IPS DF 6.9 (cell line): ENCODE measurements at places on chromosomes 16 and 17.

- DNase-seq, result no peak
Observed at GRCh38 chr17:3905017-3905520, 11.2 kb downstream of the P2RX1 start.

- no peak for DNase-seq
Observed at GRCh38 chr17:77438241-77439188, 297.7 kb downstream of the SEC14L1 start.

GRCh38 chr17:77892469-77893143 lies 65.9 kb upstream of the TNRC6C start:
- no peak for DNase-seq

- no peak for DNase-seq
Observed at GRCh38 chr17:73020110-73020509, 72.4 kb downstream of the SLC39A11 start.

DNA sequence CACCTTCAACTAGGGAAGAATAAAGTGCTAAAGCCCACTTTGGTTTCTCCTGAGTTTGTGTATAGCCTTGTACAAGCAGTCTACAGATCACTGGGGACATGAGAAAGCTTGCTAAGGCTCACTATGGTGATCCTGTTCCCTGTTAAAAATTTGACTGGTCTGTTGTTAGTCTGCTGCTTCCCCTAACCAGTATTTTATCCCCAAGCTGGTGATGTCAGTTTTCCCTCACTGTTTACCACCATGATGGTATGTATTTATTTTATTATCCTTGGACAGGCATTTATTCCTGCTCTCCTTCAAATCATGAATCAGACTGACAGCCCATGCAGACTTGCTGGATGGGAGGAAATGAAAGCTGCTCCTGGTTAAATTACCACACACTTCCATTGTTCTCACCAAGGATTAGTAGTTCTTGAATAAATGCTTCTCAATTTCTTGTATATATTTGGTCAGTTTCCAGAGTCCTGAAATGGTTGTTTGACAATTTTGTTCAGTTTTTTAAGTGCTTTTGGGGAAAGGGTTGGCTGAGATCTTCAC lies 99.6 kb downstream of the CA4 start:
- DNase-seq, result no peak

GRCh38 chr16:15605839-15606517 lies 37.0 kb downstream of the MARF1 start:
- no peak for DNase-seq

GRCh38 chr16:78195797-78196196 lies 96.3 kb downstream of the WWOX start:
- no peak for DNase-seq

DNA sequence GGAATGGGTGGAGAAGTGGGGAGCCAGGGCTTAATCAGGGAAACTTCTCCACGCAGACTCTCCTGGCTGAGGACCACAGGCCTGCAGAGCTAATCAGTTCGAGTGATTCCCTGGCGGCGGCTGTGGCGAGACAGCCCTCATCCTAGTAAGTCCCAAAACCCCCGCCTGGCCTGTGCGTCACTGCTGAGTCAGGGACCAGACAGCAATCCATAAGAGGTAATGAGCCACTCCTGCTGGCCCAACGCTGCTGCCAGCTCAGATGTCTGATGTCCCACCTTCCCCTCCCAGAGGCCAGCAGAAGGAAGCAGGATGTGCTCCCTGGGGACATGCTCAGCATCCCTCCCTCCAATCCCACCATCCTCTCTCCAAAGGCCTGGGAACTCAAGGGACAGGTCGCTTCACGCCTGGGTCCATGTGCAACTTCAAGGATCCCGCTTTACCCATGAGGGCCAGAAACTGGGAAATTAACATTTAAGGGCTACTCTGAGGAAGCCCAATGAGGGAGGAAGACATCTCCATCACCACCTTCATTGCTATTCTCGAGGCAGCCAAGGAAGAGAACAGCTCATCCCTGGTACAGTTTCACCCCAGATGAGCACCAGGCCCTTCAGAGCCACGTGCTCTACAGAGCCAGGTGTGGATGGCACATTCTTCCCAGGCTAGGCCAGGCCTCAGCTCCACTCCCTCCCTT lies 7.9 kb downstream of the ACLY start:
- no peak for DNase-seq

DNA sequence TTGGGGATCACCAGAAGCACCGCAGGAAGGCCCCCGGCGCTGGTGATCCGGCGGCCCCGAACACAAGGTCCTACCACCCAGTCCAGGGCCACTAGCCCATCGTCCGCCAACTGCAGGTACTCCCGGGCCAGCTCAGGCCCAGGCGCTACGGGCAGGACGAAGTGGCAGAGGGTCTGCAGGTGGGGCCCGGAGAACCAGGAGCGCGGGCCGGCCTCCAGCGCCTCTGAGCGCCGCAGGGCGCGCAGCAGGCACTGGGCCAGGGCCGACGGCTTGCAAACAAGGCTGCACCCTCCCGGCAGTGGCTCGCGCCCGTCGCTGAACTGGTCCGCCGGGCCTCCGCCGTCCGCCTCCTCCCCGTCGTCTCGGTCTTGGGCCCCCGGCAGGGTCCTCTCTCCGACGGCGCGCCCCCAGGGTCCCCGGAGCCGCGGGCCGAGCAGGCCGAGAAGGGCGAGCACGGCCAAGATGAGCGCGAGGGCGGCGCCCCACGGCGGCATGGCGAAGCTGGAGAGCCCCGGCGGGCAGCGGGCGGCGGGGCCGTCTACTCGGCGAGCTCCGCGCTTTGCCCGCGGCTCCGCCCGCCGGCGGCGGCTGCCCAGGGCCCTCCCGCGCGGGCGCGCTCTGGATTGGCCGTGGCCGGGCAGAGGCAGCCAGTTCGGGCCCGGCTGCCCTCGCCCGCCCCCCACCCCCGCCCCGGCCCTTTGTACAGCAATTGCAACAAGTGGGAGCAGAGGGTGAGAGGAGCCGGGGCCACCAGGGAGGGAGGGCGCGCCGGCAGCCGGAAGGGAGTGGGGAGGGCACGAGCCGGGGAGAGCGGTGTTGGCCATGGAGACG lies at the start of gene ABHD15:
Gene ABHD15 (minus strand): TSS at position 565 of the 831 bp plus-strand sequence. CDS start 71 bp downstream, at position 494.
- DNase-seq, result no peak

- no peak for DNase-seq
Observed at GRCh38 chr16:12422233-12422632, 381.5 kb downstream of the CPPED1 start.

DNA sequence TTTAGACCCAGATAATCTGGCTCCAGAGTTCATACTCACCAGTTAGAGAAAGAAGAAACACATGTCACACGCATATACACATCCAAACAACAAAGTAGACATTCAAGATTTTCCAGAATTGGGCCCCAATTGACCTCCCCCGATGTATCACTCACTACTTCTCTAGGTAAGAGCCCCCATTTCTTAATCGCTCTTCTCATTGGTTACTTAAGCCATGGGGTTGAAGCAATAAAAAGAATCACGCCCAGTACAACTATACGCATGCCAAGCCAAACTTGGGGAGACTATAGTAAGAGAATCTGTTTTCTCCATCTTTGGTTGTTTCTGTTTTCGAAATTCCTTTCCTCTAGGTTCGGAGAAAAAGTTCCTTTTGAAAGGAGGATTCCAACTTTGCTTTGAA lies 565 bp downstream of the DDX52 start:
- DNase-seq, result no peak

DNA sequence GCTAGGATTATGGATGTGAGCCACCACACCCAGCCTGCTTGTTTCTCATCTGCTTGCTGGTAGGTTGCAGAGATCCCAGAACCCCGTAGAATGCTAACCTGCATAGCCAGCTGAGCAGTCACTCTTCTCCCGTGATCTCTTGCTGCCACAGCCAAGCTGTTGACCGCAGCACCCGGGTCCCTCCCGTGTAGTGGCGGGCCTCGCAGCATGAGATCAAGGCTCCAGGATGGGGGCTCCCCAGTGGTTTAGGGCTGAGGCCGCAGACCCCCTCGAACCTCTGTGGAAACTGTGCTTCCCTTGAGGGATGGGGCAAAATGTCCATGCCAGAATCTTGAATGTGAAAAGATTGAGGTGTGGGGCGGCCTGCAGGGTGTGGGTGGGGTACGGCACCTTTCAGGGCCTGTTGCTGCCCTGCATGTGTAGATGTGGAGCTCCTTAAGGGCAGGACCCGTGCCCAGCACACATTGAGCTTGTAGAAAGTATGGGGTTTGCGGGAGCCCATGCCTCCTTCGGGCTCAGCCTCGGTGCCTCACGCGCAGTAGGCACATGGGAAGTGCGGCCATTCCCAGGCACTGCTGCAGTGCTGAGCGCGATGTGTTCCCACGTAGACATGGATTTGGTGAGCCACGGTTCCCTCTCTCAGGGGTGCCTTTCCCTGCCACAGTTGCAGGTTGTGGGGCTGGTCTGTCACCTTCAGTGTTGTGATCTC lies 99.9 kb downstream of the BANP start:
- no peak for DNase-seq

- no peak for DNase-seq
Observed at GRCh38 chr16:24800586-24800985, 45.2 kb upstream of the SLC5A11 start.

GRCh38 chr17:31078290-31078689 lies 16.5 kb upstream of the NF1 start:
- no peak for DNase-seq

DNA sequence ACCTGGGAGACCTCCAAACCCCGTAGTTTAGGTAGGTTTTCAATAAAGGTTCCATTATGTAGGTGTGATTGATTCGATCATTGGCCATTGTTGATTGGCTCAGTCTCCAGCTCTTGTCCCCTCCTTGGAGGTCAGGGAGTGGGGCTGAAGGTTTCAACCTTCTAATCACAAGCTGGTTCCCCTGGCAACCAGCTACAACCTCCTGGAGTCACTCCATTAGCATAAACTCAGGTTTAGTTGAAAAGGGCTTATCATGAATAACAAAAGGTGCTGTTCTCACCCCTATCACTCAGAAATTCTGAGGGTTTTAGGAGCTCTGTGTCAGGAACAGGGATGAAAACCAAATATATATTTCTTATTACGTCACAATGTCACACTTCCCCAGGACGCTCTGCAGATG lies 28.5 kb downstream of the TMEM132E start:
- DNase-seq, result peak; percentile 52

GRCh38 chr16:70700101-70701020 lies 14.5 kb upstream of the MTSS2 start:
- DNase-seq, result no peak

DNA sequence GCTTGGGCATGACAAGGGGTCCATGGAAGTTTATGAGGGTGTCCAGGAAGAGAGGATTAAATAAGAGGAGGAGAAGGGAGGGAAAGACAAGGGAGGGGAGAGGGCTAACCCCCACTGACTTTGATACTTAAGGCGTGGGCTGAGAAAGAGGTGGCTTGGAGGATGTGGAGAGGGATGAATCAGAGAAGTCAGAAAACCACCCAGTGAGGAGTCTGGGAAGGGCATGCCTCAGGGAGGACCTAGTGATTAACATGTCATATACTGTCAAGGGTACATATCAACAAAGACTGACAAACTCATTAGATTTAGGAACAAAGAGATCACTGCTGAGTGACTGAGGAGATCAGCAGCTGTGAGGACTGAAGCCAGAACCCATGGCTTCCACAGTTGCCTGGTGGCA lies 145.4 kb downstream of the IRX5 start:
- no peak for DNase-seq

GRCh38 chr17:27368980-27369379 lies 75.1 kb downstream of the WSB1 start:
- no peak for DNase-seq

DNA sequence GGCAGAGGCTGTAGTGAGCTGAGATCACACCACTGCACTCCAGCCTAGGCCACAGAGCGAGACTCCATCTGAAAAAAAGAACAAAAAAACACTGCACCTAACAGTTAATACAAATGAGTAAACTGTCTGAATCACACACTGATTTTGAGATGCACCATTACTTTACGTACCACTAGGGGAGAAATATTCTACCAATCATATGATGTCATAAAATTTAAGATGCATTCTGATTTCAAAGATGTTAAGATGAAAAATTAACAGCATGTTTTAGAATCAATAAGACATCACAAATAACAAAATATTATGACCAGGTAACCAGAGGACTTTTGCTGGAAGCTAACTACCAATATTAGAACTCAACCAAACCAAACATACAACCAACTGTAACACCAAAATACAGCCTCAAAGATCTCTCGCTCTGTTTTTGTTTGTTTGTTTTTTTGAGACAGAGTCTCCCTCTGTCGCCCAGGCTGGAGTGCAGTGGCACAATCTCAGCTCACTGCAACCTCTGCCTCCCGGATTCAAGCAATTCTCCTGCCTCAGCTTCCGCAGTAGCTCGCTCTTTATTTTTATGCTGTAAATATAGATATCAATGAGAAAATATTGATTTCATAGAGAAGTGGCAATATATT lies 31.6 kb downstream of the GLG1 start:
- DNase-seq, result no peak

- no peak for DNase-seq
Observed at GRCh38 chr16:79042886-79043285, 557.7 kb downstream of the MAF start.

GRCh38 chr16:82136956-82137821 lies 32.8 kb downstream of the MPHOSPH6 start:
- no peak for DNase-seq

DNA sequence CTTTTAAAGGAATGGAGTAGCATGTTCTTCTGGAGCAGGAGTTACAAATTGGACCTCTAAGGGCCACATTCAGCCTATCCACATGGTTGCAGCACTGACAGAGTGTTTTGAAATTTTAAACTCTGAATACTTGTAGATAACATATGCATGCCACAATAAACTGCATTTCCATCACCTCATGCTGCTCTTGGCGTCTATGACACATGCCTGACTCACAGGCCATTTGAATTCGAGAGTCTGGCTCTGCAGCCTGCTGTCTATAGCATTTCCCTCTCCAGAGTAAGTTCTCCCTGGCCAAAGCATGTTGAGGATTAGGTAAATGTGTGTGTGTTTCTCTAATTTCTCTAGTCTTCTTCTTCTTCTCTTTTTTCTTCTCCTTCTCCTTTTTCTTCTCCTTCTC lies 28.7 kb upstream of the MYOCD start:
- no peak for DNase-seq

DNA sequence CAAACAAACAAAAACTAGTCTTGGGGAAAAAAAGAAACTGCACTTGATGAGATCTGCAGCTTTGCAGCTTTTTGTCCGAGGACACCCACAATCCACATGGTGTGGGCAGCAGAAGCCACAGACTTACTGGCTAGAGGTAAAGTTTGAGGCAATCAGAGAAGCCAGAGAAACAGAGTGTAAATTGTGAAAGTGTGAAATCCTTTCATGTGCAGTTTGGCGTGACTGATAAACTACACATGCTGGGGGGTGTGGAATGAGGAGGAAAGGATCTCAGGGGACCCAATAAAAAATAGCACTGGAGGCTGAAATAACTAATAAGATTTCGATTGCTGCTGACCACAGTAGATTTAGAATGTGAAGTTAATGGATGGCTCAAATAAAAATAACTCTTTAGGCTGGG lies 42.4 kb upstream of the HOXB13 start:
- DNase-seq, result no peak
